ENCODE measurements at places on chromosomes 1 and 21.

GRCh38 chr1:209784265-209785169 is at the start of gene C1orf74:
Gene C1orf74, minus strand, starts transcription at chr1:209784559. Its CDS starts 925 bp downstream, at chr1:209783634.
- DNase-seq, result peak; percentile 99

DNA sequence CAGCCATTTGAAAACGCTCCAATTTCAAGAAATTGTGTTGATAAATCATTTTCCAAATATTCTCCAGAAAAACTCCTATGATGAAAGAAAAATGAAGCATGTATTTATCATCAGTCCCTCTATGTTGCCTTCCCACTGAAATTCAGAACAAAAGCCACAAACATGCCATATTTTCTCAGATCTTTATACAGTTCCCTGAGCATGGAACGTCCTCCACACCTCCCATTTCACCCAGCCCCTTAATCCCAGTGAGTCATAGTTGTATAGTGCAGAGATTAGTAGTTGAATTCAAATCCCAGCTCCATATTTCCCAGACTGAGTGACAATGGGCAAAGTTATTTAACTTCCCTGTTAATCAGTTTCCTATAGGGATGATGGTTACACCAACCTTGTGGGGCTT is 20.6 kb upstream of the NPL start:
- DNase-seq, result no peak

GRCh38 chr1:10639011-10639774 is 157.3 kb downstream of the CASZ1 start:
- DNase-seq, result peak; percentile 24

DNA sequence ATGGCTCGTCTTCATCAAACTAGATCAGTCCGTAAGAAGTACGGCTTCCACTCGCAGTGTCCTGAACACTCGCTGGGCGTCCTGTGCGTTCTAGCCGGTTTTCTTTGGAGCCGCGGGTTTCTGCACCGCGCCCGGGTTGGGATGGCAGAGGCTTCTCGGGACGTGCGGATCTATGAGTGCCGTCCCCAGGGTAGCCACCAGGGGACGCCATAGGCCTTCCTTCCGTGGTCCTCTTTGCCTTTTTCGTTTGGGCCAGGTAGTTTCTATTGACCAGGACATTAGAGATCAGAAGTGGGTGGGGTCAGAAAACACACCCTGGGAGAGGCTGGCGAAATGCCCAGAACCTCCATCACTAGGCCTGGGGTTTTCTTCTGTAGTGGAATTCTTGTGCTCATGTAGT is 273.8 kb downstream of the FAM72C start:
- no peak for DNase-seq

- DNase-seq, result no peak
Measured at GRCh38 chr1:22616571-22616970, 19.9 kb upstream of the C1QA start.

DNA sequence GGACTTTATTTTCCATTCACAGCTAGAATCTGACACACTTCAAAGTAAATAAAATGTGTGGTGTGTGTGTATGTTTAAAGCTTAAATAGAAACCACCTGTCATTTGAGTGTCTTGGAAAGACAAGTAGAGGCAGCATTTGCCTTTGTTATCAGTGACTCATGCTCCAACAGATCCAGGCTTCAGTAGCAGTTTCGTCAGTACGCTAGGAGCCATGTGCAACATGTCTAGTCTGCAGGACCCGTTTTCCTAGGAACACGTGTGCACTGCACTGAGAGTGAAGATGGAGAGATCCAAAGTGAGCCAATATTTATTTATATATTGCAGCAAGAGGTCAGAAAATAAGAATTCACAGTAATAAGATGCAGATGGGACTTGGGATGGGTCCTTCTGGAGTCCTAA is 41.8 kb downstream of the SGIP1 start:
- peak; percentile 93 for DNase-seq

DNA sequence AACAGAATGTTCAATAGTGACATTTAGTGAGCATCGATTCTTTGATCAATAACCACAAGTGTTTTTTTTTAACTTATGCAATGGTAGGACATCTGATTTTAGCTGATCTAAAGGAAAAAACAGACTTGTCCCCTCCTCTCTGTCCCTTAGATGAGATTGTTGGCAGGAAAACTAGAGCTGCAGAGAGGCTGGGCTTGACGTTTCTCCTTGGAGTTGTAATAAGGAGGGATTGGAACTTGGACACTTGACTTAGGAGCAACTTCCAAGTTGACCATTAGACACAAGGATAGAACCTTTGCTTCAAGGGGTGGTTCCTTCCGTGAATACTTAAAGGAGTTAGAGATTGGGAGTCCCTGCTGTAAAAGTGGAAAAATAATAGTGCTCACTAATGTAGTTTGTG is 49.9 kb downstream of the KAZN start:
- no peak for DNase-seq

DNA sequence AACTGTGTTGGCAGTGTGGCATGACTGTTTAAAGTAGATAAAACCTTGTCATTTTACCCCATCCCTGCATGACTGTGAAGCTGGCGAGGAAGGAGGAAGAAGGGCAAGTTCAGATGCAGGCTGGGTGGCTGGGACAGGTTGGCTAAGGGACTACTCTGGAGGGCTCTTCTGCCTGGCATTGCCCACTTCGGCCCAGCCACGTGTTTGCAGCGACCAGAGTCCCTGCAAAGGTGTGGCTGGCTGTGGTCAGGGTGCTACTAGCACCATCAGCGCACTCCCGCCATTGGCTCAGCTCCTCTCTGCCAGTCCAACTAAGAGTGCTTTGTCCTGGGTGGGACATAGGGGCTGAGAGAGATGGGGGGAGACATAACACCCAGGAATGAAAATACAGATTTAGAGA is 7.2 kb downstream of the C1orf115 start:
- DNase-seq, result no peak

DNA sequence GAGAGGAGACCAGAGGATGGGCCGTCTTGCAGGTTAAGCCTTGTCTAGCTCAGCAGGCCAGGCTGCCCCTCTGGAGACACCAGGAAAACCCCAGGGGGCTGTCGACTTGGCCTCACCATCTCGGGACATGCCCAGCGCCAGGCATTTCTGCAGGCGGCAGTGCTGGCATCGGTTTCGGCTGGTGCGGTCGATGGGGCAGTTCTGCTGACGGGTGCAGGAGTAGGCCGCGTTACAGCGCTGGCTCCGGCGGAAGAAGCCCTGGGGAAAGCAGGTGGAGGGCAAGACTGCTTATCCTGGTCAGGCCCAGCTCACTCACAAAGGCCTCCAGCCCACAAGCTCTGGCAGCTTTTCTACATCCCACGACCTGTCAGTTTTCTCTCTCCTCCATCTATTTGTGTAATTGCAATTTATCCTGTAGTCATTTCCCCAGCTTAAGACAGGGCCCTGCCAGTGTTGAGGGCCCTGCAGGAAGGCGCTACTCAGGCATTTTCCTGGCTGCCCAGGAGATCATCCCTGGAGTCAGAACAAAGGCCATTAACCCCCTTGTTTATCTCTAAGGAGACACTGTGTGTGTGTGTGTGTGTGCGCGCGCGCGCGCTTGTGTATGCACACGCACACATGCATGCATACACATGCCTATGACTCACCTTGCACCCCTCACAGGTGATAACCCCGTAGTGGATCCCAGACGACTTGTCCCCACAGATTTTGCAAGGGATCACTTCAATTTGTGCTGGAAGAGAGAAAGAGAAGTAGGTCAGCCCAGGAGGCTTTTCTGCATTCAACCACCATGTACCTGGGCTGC is 11.5 kb upstream of the LINGO4 start:
- no peak for DNase-seq

DNA sequence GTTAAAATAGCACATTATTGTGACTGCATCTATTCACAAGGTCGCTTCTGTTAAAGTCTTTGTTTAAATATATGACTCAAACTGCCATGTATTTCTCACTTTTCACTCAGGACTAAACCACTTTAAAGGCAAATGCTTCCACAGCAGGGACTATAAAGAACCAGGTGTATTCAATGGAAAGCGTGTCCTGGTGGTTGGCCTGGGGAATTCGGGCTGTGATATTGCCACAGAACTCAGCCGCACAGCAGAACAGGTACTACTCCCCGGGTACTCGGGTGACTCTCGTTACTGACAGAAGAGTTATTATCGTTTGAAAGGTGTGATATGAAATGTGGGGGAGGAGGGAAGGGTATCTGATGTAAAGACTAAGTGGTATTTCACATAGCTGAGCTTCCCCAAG is 17.3 kb downstream of the FMO3 start:
- no peak for DNase-seq

GRCh38 chr1:100773444-100773843 is 53.9 kb downstream of the VCAM1 start:
- peak; percentile 11 for DNase-seq

DNA sequence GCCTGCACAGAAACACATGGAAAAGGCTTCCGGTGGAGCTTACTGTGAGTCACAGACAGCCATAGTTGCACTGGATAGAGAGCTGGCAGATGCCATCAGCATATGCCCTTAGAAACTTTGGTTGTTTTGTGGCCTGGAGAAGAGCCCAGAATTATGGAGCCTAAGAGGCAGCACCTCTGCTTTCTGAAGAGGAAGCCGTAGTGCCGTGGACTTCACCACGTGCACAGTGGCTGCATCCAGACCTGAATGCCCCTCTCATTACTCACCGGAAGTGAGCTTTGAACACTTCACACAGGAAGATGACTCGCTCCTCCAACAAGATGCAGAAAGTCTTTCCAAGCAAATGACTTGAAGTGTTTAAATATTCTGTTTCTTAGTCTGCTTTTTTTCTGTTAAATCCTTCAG is 28.4 kb downstream of the JUN start:
- peak; percentile 100 for DNase-seq

DNA sequence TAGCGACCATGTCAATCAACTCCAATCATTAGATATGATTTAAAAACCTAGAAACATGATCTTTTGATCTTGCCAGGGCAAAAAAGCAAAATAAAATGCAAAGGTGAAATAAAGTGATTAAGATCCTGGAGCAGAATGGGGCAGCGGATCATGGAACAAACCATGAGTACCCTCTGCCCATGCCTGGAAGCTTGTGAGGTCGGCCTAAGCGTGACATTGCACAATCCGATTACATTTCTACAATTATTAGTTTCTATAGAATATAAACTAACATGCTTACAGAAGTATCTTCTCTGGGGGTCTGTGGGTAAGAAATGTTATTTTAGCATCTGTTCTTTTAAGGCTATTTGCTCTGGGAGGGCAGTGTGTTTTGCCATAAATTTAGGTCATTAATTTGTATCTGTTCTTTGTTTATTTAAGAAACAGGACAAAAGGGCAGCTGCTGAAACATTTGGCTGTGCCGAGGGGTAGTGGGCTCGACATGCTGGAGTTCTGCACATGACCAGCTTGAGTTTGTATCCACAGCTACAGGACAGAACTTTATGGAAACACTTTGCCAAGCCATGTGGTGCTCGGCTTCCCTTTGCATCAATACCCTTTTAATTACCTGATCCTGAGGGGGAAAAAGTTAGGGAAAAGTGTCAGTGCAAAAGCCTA is 55.9 kb downstream of the ZBTB18 start:
- DNase-seq, result no peak

DNA sequence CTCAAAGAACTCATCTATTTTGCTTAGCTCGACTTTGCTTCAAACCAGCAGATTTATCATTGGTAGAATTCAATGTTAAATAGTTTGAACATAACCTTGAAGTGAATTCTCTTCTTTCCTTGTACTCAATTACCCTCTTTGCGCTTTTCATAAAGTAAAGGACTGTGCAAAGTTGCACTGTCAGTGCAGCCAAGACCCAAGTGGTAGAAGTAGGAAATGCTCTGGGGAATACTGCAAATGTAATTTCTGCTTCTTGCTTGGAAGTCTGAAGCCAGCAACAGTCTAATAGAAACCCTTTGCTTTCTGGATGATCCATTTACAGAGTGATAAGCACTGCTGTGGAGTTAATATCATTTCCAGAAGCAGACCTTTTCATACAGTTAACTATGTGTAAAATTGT is 936.7 kb upstream of the TMPRSS15 start:
- no peak for DNase-seq

DNA sequence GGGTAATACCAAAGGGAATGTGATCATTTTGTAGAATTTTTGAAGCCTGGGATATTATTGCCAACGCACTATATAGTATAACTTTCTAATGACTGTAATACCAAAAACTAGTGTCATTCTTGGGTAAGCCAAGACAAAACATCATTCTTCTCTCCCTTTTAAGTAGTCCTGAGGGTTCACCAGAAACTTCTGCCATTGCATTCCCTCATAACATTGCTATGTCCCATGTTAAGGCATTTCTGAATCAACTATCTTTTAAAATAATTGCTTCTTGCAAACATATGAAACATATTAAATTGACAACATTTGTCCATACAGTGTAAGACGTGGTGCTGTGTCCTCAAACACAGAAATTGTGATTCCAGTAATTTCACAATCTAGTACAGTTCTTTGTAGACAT is 29.9 kb upstream of the C1orf21 start:
- DNase-seq, result no peak

GRCh38 chr1:237012788-237013383 is 8.6 kb upstream of the MT1HL1 start:
- DNase-seq, result no peak

DNA sequence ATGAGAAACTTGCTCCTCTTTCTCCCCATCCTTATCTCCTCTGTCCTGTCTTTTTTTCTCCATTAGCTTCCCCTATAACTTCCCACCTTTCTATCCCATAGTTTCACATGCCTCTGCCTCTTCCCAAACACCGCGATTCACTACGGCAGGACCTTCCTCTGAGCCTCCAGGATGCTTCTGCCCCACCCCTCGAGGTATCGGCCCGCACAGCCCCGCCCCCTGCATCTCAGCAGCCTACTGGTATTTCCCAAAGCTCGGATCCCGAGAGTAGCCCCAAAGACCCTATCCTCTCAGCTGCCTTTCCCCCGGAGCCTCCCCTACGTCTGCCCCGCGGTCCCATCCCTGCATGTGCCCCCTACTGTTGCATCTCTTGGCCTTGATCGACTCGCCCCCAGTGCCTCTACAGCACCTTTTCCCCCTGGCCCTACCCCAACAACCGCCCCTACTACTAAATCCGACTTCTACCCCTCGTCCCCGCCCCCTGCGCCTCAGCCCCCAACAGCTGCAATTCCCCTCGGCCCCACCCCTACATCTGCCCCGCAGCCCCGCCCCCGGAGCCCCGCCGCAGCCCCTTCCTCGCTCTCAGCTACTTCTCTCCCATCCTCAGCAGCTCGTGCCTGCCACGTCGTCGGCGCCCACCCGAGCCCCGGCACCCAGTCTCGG is 512 bp downstream of the PIAS3 start:
- peak; percentile 68 for DNase-seq

DNA sequence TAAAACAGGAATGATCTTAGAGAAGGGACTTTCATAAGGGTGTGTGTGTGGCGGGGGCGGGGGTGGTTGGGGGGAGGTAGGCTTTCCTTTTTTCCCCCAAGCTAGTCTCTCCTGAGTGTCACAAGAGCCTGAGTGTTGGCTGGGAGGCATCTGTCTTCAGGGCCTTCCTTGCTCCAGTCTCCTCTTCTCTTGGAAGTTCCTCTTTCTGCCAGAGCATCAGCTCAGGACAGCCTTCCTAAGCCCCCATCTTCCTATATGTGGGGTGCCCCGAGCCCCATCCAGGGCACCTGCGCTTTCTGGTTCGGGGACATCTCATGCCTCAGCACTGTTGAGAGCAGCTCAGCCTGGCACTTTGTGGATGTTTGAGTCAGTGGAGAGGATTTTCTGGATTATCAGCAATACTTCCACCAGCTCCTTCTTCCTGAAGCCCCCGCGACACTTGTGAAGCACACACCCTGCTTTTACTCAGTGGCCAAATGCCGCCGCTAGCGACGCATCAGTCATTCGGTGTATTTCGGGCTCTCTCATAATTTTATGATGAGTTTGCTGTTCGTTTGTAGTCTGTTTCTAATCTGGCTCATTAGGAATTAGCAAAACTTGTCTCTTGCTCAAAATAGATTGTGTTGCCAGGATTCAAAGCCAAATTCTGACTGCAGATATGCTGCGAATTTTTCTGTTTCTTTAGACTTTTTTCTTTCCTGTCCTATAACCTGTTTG is 61.7 kb downstream of the GALNT2 start:
- DNase-seq, result no peak
